Cerebellar nuclear complex (tissue), 1 donor: ENCODE measurements at places on chromosomes 1 and 21.

DNA sequence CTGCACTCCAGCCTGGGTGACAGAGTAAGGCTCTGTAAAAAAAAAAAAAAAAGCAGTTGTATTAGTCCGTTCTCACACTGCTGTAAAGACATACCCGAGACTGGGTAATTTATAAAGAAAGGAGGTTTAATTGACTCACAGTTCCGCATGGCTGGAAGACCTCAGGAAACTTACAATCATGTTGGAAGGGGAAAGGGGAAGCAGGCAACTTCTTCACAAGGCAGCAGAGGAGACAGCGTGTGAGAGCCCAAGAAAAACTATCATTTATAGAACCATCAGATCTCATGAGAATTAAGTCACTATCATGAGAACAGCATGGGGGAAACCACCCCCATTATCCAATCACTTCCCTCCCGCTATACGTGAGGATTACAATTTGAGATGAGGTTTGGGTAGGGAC is 151.7 kb upstream of the NR5A2 start:
- no peak for DNase-seq

GRCh38 chr21:31612894-31613785 is 46.4 kb upstream of the SOD1 start:
- no peak for DNase-seq

- DNase-seq: no peak
Measured at GRCh38 chr1:183808296-183809027, 3.5 kb downstream of the RGL1 start.

- no peak for DNase-seq
Measured at GRCh38 chr1:47226839-47227215, 5.2 kb downstream of the TAL1 start.

DNA sequence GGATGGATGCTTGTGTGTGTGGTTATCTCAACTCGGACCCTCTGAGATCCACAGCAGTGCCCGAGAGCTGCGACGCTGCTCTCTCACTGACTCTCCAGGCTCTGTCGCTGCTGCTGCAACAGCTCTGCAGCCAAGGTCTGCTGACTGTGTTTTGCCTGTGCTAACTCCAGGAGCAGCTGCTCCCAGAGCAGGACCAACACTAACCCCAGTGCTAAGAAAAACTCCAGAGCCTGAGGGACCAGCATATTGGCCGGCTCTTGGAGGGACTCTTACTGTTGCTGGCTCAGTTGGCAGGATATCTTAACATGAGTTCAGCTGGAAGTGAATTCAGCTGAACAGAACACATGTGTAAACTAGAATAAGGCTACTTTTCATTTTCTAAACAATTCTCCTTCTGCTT is 4.4 kb downstream of the LCE2C start:
- DNase-seq: no peak

DNA sequence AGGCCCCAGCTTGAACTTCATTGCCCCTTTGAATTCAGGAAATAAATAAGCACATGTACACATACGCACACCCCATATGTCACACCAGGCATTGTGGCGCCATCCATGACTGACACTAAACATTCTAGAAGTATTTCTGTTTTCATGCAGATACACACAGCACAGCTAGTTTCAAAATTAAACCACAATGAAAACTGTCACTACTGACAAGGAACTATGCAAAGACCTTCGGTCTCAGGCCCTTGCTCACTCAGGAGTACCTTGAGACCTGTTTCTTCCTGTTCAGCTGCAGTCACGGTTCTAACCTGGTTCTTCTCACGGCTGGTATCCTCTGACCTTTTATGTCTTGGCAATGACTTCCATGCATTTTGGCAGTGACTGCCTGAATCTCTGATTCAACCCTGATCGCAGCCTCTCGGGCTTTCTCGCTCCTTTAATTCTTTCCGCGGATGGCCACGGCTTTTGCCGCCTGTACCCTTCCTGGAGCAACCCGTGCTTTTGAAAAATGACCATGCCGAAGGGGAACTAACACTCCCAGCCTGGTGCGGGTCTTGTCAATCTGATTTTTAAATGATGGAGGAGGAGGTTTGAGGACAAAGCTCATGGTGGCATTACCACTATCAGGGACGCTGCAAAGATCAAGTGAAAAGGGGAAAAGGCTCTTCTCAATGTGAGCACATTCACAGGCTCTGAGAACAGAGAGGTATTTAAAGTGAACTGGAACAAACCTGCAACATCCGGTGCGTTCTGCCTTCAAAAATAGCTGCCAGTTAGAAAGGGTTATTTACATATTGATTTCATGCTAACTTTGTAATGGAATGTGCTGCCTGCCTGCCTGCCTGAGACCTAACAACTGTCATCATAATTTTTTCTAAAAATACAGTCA is 384.6 kb downstream of the RRAGC start:
- no peak for DNase-seq

DNA sequence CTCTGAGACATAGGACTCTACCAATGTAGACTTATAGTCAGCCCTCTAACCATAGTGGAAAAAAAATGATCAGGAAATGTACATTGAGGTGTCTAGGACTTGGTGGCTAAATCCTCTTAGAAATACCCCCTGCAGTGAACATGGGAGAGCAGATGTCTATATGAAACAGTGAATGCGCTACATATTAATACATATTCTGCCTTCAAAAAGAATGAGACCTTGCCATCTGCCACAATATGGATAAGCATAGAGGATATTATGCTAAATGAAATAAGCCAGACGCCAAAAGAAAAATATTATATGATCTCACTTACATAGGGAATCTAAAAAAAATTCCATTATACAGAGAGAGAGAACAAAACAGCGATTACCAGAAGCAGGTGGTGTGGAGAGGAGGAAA is 66.6 kb upstream of the HAO2 start:
- DNase-seq: no peak

DNA sequence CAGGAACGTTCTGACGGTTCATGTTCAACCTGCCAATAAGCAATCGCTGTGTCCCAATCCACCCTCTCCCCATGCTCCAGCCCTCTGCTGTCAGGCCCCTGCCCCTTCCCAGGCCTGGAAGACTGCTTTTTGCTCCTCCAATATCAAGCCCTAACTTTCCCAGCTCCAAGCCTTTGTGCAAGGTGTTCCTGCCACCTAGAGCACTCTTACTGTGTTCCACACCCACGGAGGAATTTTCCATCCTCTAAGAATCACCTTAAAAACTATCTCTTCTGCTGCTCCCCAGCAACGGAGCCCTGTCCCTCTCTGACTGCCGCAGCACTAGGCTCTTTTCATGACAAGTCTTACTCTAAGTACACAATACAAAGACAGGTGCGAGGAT is 657.9 kb downstream of the AJAP1 start:
- DNase-seq: no peak

DNA sequence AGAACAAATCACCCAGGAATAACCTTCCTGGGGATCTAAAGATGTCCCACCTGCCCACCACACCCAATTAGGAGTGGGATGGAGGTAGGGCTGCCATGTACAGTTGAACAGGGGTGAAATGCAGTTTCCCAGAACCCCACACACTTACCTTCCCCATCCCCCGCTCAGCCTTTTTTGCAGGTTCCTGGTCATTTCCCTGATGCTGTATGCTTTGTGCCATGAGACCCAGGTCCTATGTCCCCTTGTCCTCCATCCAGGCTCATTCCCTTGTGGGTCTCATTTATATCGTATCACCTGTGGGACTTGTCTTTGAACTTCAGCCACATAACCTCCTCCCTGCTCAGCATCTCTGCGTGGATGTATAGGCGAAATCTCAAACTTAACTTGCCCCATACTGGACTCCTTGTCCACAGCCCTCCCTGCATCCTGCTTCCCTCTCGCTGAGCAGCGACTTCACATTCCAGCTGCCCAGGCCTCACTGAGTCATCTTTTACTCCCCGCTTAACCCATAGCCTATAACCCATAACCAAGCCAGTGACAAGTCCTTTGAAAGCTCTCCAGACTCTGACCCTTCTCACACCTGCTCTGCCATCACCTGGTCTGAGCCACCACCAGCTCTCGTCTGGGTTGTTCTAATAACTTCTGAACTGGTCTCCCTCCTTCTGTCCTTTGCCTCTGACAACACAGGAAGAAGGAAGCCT is 4.7 kb downstream of the LDLRAD2 start:
- DNase-seq: no peak

- DNase-seq: no peak
Measured at GRCh38 chr1:84505493-84506001, 639 bp upstream of the SPATA1 start.

GRCh38 chr1:163406772-163407171 is 85.0 kb downstream of the NUF2 start:
- DNase-seq: no peak

- DNase-seq: no peak
Measured at GRCh38 chr21:33128538-33128937, 58.6 kb downstream of the OLIG1 start.

DNA sequence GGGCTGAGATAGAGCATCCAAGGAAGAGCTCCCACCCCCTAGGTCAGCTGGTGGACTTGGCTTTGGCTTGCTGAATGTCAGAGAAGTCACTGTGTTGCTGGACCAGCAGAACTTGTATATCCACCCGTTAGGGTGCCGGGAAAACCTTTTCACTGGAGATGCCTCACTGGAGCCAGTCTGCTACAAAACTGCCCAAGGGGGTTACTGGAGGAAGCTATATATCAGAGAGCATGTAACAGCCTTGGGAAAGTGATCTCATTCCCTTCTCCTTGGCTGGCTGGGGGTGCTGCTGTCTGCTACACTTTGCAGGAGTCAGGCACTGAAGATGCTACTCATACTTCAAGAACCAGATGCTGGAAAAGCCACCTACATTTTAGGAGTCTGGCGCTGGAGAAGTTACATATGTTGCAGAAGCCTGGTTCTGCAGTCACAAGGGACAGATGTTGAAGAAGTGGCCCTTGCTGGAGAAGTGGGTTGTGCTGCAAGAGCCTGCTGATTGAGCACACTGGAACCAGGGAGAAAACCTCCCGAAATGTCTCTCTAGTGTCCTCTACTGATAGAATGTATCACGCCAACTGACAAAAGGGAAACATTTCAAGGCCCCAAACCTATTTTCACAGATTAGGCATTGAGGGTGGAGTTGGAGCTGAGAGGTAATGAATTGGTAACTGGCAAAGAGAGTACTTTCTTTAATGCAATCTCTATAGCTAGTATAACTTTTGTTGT is 250.6 kb downstream of the SPATA17 start:
- no peak for DNase-seq

DNA sequence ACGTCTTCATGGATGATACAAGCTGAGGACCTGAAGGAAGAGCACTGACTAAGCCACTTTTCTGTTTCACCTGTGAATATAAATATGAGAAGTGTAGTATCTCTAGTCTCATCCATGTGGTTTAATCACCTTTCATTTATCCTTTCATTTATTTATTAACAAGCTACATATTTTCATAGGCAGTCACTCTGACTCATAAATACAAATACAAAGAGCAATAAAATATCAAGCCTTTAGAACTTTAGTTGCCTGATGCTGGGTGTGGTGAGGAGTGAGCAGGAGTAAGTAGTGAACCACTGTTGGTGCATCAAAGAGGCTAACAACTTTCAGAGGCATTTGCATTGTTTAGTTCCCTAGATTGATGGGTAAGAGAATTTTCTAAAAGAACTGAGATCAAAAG is 269.0 kb upstream of the C1orf87 start:
- no peak for DNase-seq

DNA sequence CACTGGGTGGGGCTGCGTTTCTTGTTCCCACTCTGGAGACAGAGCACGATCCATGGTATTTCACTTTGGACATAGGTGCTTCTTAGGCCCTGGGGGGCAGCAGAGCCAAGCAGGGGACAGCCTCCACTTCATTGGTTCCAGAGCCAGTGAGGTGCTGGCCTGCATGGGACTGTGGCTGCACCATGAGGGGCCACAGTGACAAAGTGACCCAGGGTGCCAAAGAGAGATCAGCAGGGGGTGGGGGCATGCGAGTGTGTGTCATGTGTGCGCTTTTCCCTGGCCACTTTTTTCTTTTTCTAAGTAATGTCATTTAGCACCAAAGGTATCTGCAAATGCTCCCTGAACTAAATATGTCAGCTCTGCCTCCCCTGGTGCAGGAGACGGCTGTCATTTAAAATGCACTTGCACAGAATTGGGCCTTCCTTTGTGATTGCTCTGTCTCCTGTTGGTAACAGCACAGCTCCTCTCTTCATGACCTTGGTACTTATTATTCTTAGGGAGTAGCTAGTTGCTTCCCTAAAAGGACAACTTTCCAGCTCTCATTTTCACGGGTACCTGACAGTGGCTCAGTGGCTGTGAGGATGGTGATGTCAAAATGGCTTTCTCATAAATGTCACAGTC is 75.5 kb upstream of the VAMP3 start:
- no peak for DNase-seq

- DNase-seq: no peak
Measured at GRCh38 chr21:39525129-39525528, 73.4 kb downstream of the SH3BGR start.
